ENCODE measurements at places on chromosomes 7 and 10.

GRCh38 chr7:70779321-70779720 is 352.6 kb upstream of the GALNT17 start:
- DNase-seq = no peak

DNA sequence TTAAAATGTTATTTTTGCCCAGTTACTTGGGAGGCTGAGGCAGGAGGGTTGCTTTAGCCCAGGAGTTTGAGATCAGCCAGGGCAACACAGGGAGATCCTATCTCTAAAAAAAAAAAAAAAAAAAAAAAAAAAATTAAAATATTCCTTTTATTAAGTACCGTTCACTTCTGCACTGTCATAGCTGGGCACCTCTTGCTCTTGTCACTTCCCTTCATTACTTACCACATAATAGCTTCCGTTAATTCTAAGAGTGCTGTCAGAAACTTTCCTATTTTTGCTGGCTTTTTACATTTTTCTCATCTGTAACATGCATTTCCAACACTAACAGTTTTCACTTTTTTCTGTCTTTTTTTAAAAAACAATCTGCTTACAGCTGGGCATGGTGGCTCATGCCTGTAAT is 132.9 kb downstream of the PIP4K2A start:
- DNase-seq = no peak

DNA sequence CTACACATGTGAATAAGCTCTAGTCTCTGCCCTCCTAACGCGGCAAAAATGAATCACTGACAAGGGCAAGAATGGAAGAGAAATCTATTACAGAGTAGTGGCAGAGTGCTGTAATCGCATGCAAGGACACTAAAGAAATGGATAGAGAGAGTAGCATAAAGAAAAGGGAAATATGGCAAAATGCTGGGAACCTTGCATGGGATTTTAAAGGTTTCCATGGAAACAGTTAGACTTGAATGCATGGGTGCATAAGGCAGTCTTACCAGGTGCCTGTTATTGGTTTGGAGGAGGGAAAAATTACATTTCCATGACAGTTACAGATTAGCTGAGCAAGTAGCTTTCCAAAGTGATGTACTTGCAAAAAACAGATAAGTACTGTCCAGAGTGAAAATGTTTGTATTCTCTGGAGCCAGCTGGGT is 233.4 kb downstream of the PTN start:
- DNase-seq = no peak

DNA sequence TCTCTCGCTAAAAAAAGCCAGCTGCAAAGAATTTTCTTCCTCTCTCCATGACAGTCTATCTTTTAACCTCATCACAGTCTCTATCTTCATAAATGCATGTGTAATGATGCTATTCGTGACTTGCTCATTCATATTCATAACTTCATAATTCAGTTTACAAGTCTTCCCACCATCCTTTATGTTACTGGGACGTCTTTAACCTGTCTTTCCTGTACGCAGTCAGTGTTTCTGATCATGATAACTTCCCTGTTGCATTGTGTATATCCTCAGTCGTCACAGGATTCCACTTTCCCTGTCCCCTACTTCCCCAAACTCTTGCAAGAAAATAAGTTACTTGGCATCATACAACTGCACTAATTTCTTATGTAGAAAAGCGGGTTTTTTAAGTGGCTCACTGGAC is 165.6 kb upstream of the ASAH2 start:
- DNase-seq = no peak

DNA sequence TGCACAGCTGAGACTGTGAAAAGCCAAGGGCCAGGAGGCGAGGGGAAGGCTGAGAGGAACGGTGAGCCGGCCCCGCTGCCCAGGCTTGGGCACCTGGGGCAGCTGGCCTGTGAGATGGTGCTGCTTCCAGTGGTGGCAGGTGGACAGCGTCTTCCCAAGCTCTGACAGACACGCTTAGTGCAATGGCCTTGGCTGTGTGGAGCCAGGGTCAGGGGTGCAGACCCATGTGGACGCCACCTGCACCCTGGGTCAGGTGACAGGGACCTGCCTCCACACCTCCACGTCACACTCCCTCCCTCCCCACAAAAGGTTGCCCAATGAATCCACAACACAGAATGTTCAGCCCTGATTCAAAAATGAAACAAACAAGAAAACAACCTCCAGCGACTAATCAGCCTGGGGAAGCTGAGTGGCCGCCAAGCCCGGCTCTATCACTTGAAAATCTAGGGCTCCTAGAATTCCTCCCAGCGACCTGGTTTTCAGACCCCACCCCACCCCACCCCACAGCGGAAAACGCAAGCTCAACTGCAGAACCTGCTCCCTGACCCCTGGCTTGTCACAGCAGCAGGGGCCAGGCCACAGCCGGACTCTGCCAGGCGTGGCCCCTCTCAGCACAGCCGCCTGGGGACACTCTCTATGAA is 54.3 kb downstream of the PRKAG2 start:
- no peak for DNase-seq

GRCh38 chr10:59373071-59373470 is 10.7 kb upstream of the FAM13C start:
- no peak for DNase-seq

GRCh38 chr7:150820578-150821198 is 20.1 kb downstream of the TMEM176A start:
- no peak for DNase-seq

GRCh38 chr7:113487925-113488731 is 369.8 kb upstream of the SMIM30 start:
- DNase-seq = no peak

DNA sequence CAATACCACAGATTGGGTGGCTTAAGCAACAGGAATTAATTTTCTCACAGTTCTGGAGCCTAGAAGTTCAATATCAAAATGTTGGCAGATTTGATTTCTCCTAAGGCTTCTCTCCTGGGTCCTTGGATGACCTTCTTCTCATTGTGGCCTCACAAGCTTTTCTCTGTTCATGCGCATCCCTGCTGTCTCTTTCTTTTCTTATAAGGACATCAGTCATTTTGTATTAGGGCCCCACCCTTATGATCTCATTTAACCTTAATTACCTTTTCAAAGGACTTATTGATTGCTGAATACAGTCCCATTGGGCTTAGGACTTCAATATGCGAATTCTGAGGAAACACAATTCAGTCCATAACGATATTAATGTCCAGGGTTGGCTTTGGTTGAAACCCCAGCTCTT is 285.4 kb downstream of the HDAC9 start:
- DNase-seq = no peak

DNA sequence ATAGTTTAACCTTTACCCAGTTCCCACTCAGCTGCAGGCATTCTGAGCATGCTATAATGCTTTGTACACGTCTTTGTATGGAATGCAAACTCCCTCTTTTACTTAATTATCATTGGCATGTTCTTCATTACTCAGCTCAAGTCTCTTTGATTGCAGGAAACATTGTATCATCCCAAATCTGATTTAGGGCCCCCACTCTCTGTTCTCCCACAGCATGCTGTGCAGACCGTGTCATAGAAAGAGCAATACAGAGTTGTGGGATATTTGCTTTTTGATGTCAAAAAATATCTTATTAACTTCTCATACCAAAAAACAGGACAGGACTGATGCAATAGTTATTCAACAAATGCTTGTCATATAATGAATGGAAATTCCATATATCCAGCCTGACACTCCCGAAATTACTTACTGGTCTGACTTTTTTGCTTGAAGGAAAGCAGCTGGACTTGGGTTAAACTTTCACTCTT is 1081.5 kb upstream of the C7orf33 start:
- no peak for DNase-seq

- DNase-seq = no peak
Measured at GRCh38 chr7:57413529-57414398, 36.2 kb upstream of the ZNF716 start.

- no peak for DNase-seq
Measured at GRCh38 chr10:79048639-79049550, 19.9 kb upstream of the ZMIZ1 start.

GRCh38 chr10:43816351-43817321 is 168.0 kb upstream of the ZNF32 start:
- DNase-seq = peak; percentile 20

DNA sequence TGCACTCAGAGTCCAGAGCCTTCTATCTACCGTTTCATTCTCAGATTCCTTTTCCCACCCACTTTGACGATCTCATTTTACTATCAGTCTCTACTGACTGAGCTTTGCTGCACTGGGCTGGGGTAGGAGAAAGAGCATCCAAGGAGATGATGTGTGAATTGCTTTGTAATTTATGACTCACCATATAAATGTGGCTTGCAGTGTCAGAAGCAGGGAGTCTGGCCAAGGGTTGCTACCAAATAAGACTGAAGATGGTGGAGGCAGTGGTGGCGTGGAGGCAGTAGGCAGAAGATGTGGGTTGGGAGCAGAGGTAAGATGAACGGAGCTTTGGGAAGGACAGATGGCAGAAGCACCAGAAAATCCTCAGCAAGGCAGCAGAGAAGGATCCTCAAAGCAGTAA is 73.3 kb upstream of the AGK start:
- DNase-seq = no peak

- DNase-seq = no peak
Measured at GRCh38 chr7:55212838-55213237, 152.3 kb upstream of the LANCL2 start.

GRCh38 chr10:63929831-63930467 is 408.7 kb downstream of the REEP3 start:
- DNase-seq = no peak

- no peak for DNase-seq
Measured at GRCh38 chr7:158452331-158452730, 135.3 kb downstream of the PTPRN2 start.

GRCh38 chr10:128487517-128487916 is 361.3 kb upstream of the MKI67 start:
- DNase-seq = no peak

All from GM06990 (cell line).